ENCODE measurements at places on chromosomes 7 and 10.
A peak's percentile ranks its signal among the peaks of the same experiment; 100 is the strongest.

GRCh38 chr7:37957221-37957970 lies 37.0 kb downstream of the EPDR1 start:
- no peak for DNase-seq

- DNase-seq = peak; percentile 78
These were observed 404 bp upstream of the FMC1 start for GRCh38 chr7:139340808-139341057.

DNA sequence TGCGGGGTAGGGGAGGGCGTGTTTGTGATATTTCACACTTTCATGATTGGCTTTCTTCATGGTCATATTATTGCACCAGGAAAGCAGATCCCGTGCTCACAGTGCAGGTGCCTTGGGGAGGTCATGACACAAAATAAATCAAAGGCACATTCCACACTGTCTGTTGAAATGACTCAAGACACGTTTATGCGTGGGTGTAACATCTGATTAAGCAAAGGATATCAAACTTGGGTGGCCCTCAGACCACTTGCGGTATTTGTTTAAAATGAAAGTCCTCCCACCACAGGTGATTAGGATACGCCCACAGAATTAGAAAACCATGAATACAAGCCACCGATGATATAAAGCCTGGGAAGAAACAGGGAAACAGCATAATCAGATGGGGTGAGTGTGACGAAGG lies 51.1 kb downstream of the SVIL start:
- no peak for DNase-seq

DNA sequence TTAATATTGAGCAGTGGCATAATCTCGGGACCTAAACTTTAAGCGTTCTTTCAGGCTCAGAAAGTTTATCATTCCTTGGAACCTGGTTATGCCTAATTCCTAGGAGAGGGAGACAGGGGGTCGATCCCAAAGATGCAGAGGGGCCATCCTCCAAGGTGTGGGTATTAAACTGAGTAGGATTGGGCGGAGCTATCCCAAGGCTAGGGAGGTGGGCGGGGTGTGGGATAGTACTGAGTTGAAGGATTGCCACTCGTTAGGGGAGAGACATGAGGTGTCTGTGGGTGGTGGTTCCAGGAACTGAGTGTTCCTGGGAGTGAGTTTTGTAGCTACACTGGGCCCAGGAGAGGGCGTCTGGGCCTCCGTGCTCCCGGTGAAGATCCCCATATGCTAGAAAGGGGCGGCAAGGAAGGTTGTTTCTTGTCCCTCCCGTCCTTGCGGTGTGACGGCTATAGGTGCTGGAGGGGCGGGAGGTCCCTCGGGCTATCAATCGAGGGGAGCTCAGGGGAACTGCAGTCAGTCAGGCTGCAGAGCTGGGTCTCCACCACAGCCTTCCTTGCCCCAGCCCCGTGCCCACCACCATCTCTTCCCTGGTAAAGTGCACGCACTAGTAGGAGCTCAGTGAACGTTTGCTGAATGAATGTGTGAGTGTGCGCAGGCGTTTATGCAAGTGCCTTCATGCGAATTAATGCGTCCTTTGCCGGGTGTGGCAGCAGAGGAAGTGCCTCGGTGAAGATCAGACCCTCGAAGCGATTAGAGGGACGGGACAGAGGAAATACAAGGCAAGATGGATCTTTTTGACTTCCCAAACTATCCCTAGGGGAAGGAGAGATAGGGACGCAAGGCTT lies 3.0 kb upstream of the HMX2 start:
- no peak for DNase-seq

DNA sequence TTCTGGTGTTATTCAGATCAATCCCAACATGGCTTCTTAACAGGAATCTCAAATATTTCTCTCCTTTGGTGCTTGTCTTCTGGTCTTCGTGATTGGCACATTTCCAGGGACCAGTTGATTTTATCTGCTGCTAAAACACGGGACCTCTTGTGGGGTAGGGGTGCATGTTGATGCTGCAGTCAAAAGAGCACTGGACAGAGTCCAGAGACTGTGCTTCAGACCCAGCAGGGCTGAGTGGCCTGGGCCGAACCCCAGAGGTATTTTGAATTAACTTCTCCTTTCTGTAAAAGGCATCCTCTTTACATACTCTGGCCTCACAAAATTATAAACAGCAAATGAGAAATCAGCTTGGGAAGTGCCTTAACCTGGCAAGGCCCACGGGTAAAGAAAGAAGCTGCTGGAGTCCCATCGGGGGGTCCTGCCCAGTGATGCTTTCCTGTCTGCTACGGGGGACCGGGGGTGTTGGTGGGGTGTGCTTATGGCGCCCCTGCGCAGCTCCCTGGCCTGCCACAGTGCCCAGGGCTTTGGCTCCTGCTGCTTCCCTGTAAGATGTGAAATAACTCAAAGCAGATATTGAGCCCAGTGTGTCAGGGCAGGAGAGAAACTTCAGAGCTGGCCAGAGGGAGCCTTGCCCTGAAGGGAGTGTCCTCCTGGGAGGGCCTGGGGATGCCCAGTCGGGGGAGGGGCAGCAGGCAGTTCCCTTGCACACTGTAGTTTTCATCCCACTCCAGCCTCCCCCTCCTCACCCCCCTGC lies 230.5 kb downstream of the TCF7L2 start:
- DNase-seq = no peak

GRCh38 chr7:151676759-151677158 lies 157.1 kb upstream of the RHEB start:
- DNase-seq = no peak

DNA sequence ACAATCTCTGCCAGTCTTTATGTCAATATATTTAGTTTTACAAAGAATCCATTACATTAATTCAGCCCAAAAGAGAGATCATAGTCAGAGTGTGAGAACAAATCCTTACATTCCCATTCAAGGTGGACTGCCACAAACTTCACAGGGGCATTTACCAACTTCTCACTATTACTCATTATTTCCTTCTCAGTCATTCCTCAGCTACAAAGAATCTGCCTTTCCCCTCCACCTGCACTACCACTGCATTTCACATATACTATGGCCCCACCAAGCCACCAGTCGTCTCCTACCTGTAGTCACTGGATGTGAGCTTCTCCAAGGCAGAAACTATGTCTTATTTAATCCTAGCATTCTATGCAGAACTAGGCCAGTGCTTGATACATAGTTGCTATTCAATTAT lies 94.3 kb downstream of the USP6NL start:
- DNase-seq = no peak

GRCh38 chr10:4024027-4024426 lies 239.0 kb upstream of the KLF6 start:
- DNase-seq = no peak

GRCh38 chr7:113491305-113491704 lies 373.0 kb upstream of the SMIM30 start:
- no peak for DNase-seq

DNA sequence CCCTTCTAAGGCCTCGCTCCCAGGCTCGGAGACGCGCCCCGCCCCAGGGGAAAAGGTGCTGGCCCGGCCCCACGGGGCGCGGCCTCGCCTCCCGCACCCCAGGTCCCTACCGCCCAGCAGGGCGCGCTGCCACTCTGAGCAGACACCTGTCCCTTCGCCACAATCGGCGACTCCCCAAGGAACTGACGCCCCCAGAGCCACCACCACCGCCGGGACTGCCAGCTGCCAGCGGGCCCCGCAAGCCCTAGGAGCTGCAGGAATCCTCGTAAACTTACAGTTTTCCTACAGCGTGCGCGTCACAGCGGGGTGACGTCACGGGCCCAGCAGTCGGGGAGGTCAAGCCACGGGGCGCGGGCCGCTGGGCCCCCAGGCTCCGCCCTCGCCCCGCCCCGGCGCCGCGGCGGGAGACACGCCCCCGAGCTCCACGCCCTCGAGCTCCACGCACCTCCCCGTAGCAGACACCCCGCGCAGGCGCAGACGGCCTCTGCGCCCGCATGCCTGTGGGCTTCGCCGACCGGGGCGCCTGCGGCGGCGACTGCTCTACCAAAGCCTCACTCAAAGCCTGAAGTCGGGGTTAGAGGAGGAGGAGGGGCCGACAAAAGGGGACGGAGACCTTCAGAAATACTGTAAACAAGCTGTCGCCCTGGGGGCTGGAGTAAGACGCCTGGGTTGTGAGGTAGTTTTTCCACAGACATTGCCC lies at the start of gene ZNF438:
ZNF438 (minus strand) TSS at position 308 of the 700 bp plus-strand sequence. CDS start 154,831 bp downstream, outside the sequence.
- DNase-seq = peak; percentile 93

- DNase-seq = peak; percentile 86
These were observed at the start of gene MTURN for GRCh38 chr7:30134611-30135300. TSS of gene MTURN (plus strand) at chr7:30134986. CDS start at chr7:30135137, 151 bp downstream.

- peak; percentile 9 for DNase-seq
These were observed 3.4 kb upstream of the ARHGAP22 start for GRCh38 chr10:48608279-48608681.

GRCh38 chr10:25505466-25505865 lies 330.7 kb downstream of the GPR158 start:
- no peak for DNase-seq

DNA sequence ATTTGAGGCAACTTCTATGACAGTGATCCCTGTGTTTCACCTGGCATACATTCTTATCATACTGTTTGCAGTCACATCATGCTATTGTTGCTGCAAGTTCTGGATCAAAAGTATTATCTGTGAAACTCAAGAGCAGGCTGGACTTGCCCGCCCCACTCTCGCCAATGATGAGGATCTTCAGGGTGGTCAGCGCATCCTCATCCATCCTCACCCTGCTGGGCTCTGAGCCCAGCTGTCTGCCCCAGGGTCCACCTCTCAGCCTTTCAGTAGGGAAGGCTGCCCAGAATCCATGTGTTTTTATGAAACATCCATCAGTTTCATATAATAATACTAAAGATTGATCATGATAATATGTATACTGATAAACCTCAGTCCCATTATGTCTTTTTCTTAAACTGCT lies 55.4 kb upstream of the KIF5B start:
- no peak for DNase-seq

DNA sequence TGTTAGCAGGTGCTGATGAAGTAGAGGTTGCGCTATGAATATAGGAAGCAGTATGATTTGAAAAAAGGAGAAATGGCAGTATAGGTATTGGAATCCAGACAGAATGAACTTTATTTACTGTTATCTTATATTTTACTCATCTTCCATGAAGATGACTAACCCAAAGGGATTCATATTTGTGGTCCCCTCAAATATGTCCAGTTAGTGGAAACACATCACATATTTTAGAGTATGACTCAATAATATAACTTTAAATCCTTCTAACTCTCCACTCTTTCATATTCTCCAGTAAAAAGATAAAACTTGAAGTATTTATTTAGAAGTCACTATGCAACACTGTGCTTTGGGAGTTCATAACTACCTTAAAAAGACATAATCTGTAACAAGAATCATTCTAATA lies 286.5 kb upstream of the LRRTM3 start:
- no peak for DNase-seq

DNA sequence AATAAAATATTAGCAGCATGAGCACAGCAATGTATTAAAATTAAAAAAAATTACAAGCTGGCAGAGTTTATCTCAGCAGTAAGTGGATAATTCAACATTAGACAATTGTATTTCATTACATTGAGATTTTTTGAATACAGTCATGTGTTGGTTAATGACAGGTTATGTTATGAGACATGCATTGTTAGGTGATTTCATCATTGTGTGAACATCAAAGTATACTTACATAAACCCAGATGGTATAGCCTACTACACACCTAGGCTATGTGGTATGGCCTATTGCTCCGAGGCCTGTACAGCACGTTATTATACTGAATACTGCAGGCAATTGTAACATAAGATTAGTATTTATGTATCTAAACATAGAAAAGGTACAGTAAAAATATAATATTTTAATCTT lies 29.7 kb downstream of the CCDC6 start:
- DNase-seq = no peak

GRCh38 chr10:133044401-133044811 lies 43.3 kb upstream of the ADGRA1 start:
- no peak for DNase-seq

GRCh38 chr7:129530795-129531391 lies 28.6 kb downstream of the SMKR1 start:
- peak; percentile 41 for DNase-seq

DNA sequence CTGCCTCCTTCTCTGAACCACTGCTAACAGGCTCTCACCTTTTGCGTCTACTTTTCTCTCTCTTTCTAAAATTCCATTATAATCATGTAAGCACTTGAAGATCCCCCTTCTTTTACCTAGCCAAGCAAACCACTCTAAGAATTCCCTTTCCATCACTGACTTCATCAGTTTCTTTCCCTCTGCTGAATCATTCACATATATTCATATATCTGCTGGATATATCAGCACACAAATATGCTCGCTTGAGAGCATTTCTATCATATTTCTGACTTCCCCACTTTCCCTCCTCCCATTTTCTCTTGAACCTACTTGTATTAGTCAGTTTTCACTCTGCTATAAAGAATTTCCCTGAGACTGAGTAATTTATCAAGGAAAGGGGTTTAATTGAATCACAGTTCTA lies 84.2 kb upstream of the LRRN3 start:
- no peak for DNase-seq

DNA sequence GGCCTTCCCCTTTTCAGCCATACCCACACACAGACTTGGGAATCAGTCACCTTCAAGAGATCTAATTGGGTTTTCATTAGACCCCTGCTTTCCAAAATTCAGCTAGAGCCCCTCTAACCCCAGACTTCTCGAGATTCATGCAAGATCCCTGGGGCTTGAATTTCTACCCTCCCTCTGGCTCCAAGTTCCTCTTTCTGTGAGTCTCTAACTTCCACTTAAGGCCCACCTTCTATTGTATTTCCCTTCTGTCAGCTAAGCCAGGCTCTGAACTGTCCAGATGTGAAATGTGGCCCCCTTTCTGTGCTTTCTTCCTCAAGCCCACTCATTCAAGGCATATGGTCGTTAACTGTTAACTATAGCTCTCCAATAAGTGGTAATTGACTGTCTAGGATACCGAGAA lies 132.2 kb downstream of the ZNF365 start:
- DNase-seq = no peak

DNA sequence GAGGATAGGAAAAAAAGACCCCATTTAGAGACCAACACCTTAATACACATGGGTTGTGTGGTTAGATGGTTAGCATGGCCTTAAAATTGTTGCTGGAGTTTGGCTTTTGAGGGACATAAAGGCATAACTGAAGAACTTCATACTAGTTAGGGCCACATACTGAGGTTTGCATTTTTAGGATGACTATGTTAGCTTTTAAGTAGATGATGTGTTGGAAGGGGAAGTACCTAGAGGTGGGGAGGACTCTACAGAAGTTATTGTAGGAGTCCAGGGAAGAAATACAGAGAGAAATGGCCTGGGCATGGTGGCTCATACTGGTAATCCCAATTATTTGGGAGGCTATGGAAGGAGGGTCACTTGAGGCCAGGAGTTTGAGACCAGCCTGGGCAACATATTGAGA lies 40.5 kb downstream of the ENTPD1 start:
- DNase-seq = no peak

- no peak for DNase-seq
These were observed 12.2 kb upstream of the REPIN1 start for GRCh38 chr7:150356265-150356897.
